ENCODE measurements at places on chromosomes 1 and 21. TPM values are rescaled to one million over a fixed set of nuclear protein-coding genes. Genes with fewer than 3 reads are reported as not detected.

DNA sequence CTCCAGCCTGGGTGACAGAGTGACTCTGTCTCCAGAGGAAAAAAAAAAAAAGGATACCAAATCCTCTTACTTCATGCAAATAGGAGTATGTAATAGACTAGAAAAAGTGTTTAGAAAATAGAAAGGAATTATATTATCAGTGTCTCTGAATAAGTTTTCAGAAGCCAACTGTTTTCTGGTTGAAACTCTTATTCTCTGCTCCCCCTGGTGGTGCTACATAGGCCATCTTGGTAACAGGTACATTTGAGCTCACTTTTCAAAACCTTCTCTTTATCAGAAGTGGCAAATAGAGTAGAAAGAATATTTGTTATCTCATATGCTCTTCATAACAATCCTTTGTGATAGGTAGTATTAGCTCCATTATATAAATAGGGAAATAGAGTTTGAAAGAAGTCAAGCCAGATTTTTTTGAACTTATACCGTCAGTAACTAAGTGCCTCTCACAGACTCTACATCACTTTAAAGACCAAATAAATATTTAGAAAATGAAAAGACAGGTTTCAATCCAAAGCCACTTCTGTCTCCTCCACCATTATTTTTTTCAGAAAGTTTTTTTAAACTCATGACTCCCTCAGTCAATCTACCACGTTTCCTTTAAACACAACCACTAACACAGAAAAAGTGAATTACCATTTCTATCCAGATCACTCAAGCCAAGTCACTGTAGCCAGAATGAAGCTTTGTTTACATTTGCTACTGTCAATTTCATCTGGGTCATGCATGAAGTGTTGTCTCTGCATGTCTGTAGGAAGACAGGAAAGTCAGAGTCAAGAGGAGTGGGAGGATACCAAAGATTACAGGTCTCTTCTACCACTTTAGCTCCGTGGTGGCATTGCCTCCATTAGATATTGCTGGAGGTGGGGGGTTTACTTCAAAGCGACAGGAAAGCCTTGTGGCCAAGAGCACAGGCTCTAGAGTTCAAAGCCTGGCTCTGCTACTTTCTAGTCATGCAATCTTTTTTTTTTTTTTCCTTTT lies 45.6 kb downstream of the IL23R start:
- DNase-seq: no peak

DNA sequence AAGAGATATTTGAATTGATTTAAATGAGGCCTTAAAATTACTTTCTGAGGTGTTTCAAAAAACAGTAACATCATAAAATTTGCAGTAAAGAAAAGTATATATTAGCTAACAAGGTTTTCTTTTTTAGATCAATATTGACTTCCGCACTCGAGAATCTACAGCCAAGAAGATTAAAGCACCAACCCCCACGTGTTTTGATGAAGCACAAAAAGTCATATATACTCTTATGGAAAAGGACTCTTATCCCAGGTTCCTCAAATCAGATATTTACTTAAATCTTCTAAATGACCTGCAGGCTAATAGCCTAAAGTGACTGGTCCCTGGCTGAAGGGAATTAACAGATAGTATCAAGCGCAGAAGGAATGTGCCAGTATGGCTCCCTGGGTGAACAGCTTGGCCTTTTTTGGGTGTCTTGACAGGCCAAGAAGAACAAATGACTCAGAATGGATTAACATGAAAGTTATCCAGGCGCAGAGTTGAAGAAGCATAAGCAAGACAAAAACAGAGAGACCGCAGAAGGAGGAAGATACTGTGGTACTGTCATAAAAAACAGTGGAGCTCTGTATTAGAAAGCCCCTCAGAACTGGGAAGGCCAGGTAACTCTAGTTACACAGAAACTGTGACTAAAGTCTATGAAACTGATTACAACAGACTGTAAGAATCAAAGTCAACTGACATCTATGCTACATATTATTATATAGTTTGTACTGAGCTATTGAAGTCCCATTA lies 3.6 kb downstream of the RGS1 start:
- DNase-seq: no peak

DNA sequence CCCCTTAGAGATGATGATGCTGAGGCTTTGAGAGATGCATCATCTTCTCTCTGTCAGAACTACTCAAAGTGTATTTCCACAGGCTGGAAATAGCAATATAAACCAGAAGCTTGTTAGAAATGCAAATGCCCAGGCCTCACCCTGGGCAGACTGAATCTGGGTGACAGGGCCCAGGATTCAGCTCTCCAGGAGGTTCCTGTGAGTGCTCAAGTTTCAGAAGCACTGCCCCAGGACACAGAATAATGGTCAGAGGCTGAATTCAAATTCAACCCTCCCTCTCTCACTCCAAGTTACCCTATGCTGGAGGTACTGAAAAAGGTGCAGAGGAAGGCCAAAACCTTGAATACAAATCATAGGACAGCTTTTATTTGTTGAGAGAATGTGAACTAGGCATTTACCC lies 98.5 kb upstream of the NGF start:
- DNase-seq: no peak

C1orf94 gene
- not detected for total RNA-seq
